ENCODE measurements at places on chromosomes 4 and X.

GRCh38 chrX:36214924-36215323 lies 295.4 kb downstream of the CFAP47 start:
- DNase-seq: no peak

DNA sequence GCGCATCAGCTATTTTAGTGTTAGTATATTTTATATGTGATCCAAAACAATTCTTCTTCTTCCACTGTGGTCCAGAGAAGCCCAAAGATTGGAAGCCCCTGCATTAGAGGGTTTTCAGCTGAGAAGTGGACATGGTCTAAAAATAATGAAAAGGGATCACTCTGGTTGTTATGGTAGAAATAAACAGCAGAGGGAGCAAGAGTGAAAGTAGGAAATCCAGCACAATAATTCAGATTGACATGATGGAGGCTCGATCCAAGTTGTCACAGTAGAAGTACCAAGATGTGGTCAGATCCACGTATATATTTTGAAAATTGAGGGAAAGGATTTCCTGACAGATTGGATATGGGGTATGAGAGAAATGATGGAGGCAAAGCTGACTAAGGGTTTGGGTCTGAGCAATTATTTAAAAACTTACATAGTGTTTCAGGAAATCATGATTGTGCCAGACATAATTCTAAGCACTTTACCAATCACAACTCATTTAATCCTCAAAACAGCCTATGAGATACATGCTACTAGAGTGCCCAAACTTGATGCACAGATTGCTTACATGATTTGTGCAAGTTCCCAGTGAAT lies 17.0 kb upstream of the TMEM144 start:
- no peak for DNase-seq

- no peak for DNase-seq
Measured at GRCh38 chr4:7189066-7189465, 3.3 kb upstream of the SORCS2 start.

DNA sequence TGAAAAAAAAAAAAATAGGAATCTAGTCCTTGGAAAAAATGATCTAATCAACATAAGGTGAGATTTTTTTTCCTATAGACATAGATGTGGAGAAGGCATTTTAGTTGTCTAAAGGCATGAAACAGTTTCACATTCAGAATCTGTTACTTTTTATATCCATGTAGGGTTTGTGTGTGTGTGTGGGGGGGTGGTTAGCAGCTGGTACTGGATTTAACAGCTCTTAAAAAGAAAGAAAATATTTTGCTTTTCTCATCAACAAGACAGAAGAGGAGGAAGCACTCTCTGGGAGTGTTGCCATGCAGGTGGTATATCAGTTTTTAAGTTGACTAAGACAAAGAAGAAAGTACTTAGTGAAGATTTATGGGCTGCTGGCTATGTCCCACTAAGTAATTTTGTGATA lies 122.3 kb downstream of the VCX3B start:
- DNase-seq: no peak

DNA sequence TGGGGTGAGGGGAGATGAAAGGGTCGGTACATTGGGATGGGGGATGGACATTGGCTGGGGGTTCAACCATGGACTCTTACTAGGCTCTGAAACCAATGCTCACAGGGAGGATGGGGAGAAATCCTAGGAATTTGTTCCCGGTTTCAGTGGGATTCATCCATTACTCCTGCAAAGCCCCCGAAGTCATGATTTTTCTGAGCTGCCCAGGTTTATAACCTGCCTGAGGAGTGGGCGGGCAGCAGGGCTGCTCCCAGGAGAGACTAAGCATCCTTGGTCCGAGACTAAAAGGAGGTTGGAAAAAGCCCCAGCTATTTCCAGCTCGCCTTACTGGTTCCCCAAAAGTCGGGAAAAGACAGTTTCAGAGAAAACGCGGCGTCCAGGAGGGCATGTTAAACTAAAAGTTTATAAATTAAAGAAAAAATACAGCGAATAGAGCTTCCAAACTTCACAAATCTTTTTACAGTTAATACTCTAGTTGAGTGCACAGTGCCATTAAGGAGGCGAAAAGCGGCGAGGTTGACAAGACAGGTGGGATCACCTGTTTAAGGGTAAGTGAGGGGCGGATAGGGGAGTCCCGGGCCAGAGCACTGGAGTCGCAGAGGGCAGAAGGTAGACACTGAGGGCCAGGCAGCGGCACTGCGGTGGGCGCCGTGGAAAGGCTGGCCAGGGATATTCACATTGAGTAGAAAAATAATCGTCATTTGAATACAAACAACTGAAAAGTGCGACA lies 3.7 kb downstream of the NKX3-2 start:
- no peak for DNase-seq

Data from activated CD8-positive, alpha-beta memory T cell treated with anti-CD3 and anti-CD28 coated beads for 48 hours (primary cell).